NCI-H2107 (cell line): ENCODE measurements at places on chromosomes 12 and 14.

GRCh38 chr14:34489324-34489723, 27.3 kb upstream of the SPTSSA start:
- no peak for DNase-seq

GRCh38 chr12:20599757-20600156, 95.4 kb upstream of the SLCO1C1 start:
- DNase-seq: no peak

- DNase-seq: no peak
These were observed 40.6 kb upstream of the CDKN3 start for GRCh38 chr14:54356172-54356571.

GRCh38 chr12:64858882-64859605, 34.6 kb downstream of the TBC1D30 start:
- DNase-seq: no peak

DNA sequence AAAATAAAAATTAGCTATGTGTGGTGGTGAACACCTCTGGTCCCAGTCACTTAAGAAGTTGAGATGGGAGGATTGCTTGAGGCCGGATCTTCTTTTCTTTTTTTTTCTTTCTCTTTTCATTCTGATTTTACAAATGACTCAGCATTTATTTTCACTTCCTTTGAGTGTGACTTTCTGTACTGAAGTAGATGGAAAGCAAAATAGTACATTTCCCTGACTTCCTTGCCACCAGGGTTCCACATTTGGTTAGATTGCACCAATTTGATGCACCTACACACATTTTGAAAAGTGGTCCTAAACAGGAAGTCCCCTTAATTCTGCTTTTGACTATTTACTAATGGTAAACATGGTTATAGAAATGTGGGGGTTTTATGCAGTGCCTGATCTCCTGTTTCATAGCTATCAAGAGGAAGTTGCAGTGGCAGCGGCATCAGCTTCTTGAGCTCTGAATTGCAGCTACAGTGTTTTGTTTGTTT, 13.0 kb upstream of the LEMD3 start:
- DNase-seq: no peak
